ENCODE measurements at places on chromosomes 6 and 20. TPM values are rescaled to one million over a fixed set of nuclear protein-coding genes. Genes with fewer than 3 reads are reported as not detected.

DNA sequence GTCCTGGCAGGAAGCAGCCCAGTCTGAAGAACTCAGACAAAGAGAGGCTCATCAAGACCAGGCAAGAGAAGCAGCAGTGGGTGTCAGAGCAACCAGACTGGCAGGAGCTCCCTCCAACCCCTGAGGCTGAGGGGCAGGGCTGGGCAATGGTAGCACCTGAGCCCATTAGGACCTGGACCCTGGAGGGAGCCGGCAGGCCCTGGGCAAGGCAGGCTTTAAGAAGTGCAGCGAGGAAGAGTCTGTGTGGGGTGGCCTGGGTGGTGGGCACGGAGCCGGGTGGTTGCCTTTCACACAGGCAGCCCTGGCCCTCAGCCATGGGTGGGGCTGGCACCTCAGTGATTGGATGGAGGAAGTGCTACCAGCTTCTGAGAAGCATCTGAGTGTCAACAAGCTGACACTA, 33.1 kb upstream of the IRF4 start:
- DNase-seq: no peak

SLC24A3 gene
- total RNA-seq: 0.31 TPM

GRCh38 chr20:35339636-35340035, 47.4 kb upstream of the FAM83C start:
- no peak for DNase-seq

DNA sequence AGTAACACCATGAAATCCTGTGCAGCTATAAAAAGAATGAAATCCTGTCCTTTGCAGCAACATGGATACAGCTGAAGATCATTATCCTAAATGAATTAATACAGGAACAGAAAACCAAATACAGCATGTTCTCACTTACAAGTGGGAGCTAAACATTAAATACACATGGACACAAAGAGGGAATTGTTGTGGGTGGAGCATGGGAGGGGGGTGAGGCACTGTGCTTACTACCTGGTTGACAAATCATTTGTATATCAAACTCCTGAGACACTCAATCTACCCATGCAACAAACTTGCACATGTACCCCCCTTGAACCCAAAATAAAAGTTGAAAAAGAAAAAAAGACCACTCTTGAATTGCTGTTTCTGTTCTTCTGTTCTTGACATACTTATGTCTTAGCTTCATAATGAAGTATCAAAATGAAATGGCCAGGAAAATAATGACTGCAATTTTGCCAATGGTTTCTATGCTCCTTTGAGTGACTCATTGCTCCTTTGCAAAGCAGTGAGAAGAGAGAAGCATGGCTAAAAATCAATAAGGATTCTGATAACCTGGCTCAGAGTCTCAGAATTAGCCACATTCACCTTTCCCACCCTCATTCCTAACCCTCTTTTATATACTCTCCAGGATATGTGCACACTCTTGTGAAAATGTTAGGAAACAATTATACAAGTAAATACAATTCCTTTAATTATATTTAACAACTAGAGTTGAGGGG, 71.0 kb downstream of the CYP39A1 start:
- no peak for DNase-seq

DNA sequence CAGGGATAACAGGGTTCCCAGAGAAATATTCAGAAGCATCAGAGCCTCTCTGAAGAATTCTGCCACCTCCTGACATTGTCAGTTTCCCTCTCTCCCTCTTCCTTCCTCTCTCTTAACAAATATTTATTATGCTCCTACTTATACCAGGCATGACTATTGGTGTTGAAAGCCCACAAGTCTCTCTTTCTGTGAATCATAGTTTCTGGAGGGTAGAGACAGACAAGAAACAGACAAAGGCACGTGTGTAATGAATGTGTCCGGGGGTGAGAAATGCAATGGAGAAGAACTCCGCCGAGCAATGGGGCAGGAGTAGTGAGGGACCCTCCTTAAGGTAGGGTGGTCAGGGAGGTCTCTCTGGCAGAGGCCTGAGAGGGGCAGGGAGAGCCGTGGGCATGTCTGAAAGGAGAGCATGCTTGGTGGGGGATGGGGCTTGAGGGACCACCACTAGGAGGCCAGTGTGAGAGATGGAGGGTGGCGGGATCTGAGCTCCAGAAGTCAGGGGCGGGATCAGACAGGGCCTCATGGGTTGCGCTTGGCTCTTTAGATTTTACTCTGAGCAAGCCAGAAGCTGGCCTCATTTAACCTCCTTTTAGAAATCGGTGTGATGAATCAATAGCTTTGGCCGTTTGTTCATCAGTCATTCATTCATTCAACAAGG, 57.3 kb downstream of the EYA2 start:
- no peak for DNase-seq

GRCh38 chr20:50230871-50231560, 40.4 kb downstream of the CEBPB start:
- DNase-seq: no peak

GRCh38 chr6:98308564-98308963, 525.8 kb upstream of the POU3F2 start:
- DNase-seq: no peak

RBCK1 gene
- total RNA-seq: 24.3 TPM

MYLK4 gene
- total RNA-seq: not detected

DNA sequence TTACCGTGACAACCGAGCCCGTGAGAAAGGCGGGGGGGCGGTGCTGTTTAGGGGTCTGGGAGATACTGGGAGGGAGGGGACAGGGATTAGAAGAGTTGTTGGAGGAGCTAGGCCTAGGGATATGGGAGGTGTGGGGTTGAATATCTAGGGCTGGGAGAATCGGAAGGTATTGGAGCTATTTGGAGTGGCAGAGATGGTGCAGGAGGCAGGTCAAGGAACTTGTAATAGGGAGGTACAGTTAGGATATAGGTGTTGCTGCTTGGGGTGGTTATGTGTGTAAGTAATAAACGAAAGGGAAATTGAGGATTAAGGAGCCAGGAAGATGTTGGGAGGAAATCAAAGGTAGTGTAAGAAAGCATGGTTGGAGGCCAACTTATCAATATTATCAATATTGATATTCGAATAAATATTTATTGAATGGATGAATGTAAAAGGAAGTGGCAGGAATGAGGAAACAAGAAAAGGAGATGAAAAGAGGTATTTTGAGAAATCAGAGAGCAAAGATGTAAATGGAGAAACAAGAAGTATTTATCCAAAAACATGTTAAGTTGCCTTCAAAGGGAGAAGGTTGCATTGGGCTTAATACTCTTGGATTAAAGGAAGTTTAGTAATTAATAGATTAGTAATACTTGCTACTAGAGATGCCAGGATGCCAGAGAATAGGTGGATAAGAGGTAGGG, 602 bp downstream of the PPP1R11 start:
- DNase-seq: peak; percentile 98

DNA sequence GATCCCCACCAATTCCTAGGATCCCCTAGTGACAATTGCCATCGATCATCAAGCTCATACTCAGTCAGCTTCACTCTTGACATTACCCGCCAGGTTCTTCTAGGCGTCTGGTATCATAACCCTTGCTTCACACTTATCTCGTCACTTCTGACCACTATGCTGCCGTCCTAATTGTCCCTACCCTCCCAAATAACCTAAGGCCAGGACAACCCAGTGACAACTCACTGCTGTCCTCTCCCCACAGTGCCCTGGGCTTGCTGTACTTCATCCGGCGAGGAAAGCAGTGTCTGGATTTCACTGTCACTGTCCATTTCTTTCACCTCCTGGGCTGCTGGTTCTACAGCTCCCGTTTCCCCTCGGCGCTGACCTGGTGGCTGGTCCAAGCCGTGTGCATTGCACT, 3.7 kb downstream of the SYS1 start:
- DNase-seq: no peak

FRS3 gene
- 5.3 TPM for total RNA-seq

GID8 gene
- total RNA-seq: 50.0 TPM

RNF144B gene
- 0.15 TPM for total RNA-seq

GRCh38 chr20:63431944-63432343, 40.5 kb downstream of the KCNQ2 start:
- DNase-seq: no peak

GRCh38 chr20:4633780-4634179, 87.9 kb upstream of the PRND start:
- DNase-seq: no peak
